GM03348 (cell line): ENCODE measurements at places on chromosomes 12 and 14.

- no peak for DNase-seq
Observed at GRCh38 chr12:12718381-12718759, 1.2 kb downstream of the CDKN1B start.

GRCh38 chr12:34033628-34034296 lies 11.5 kb downstream of the ALG10 start:
- peak; percentile 11 for DNase-seq

DNA sequence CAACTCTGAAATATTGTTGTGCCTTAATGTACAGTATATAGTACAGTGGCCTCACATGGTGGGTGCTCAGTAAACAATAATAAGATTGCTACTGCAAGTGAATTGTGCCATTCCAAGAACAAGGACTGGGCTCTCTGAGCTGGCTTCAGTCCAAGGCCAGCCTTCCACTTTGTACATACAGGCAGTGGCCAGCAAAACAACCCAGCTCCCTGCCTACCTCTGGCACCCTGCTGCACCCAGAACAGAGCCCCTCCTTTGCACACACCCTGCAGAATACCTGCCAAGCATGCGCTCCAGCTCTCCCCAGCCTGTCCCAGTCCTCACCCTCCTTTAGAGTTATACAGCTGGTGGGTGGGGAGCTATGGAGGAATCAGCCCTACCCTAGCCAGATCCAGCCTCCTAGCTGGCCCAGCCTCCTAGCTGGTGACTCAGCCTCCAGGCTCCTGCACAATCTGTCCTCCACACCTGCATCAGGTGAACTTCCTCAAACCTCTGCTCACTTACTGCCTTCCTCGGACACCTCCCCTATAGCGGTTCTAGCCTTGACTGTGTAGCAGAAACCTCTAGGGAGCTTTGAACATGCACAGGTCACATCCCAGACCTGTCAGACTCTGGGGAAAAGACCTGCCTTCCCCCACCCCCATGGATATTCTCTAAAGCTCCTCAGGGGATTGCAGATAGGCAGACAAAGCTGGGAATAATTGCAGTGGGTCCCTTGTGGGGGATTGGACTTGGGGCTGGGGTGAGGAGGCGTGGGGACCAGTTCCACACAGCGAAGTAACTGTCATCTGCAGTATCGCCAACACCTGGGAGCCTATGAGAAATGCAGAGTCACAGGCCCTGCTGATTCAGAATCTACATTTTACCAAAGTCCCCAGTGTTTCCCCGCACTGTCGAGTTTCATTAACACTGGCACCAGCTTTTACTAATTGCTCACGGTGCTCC lies 17.9 kb downstream of the ZDHHC22 start:
- no peak for DNase-seq

DNA sequence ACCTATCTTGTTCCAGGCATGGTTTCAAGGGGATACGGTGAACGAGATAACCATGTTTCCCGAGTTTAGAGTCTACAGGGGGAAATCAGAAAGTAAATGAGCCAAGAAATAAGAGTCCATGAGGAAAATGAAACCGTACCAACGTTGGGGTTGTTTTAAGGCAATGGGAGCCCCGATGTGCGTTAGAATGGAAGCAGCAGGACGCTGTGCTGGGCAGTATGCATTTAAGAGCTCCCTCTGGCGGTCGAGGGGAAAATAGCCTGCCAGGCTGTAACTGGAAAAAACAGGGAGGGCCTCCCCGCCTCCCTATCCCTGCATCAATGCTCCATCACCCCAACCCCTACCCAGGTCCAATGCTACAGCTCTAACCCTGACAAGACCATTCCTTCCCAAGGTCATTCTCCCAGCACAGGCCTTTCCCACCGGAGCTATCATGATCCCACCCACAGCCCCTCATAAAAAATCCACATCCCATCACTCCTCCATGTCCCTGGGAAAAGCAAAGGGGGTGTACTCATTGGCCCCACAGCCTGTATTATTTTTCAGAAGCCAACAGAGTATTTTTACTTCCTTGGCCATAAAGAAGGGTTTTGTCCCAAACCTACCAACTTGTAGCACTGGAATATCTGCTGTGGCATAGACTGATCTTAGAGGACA lies 226.3 kb upstream of the NOS1 start:
- DNase-seq = peak; percentile 58
